ENCODE measurements at places on chromosomes 1 and 21.

- no peak for DNase-seq
Measured at GRCh38 chr1:204756811-204757210, 71.3 kb upstream of the LRRN2 start.

GRCh38 chr21:45554477-45555175 is 12.4 kb upstream of the SLC19A1 start:
- DNase-seq, result peak; percentile 90

GRCh38 chr1:38958967-38959366 is 17.3 kb upstream of the RHBDL2 start:
- no peak for DNase-seq

- no peak for DNase-seq
Measured at GRCh38 chr1:61081144-61081685, 1.1 kb upstream of the NFIA start.

DNA sequence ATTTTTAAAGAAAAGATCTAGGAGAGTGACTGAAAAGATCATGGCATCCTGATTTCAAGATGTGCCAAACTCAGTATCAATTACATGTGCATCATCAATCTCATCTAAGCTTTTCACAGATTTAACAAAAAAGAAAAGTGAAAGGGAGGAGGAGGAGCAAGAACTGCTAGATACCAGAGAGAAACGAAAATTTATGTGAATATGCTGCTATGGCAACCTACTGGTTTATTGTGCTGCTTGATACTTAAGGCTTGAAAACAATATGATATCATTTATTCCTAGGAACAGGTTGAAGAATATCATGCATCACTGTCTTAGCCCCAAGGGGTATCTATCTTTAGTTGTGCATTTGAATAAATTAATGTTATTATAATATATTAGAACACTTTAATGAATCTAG is 518.5 kb upstream of the ZRANB2 start:
- no peak for DNase-seq

GRCh38 chr1:71792264-71792663 is 490.1 kb downstream of the NEGR1 start:
- DNase-seq, result no peak

DNA sequence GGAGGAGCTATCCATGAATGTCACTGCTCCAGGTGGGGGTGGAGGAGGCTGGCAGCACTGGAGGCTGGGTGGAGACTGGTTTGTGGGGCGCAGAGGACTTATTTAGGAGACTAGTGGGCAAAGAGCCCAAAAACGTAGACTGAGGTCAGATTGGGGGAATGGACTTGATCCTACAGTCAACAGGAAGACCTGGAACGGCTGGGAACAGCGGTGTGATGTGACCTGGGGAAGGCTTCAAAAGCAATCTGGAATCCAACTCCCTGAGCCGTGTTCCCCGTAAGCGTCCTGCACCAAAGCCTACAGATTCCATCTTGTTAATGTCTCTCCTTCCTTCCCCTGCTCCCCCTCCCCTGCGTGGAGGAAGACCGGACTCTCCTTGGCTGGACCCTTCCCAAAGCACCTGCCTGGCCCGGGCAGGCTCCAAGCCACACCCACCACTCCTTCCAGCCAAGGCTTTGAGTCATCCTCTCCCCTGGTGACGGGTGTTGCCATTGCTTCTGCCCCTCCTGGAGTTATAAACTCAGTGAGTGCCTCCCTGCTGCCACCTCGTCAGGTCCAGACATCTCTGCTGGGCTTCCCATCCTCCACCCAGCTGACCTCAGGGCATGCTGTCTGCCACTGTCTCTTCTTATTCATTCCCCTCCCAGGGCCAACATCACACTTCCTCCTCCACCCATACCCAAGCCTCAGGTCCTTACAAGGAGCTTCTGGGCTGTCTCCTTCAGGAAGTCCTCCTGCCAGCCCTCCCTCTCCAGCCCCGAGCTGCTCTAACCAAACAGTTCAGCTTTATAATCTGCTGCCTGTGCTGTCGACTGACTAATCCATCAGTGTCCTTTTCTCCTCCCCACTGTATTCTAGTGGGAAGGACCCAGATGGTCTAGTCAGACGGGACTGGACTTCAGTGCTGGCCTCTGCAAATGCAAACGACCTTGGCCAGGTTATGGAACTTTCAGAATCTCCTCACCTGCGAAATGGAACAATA is 1.6 kb upstream of the CLSTN1 start:
- no peak for DNase-seq

- no peak for DNase-seq
Measured at GRCh38 chr1:97202481-97203380, 481.1 kb downstream of the PTBP2 start.

DNA sequence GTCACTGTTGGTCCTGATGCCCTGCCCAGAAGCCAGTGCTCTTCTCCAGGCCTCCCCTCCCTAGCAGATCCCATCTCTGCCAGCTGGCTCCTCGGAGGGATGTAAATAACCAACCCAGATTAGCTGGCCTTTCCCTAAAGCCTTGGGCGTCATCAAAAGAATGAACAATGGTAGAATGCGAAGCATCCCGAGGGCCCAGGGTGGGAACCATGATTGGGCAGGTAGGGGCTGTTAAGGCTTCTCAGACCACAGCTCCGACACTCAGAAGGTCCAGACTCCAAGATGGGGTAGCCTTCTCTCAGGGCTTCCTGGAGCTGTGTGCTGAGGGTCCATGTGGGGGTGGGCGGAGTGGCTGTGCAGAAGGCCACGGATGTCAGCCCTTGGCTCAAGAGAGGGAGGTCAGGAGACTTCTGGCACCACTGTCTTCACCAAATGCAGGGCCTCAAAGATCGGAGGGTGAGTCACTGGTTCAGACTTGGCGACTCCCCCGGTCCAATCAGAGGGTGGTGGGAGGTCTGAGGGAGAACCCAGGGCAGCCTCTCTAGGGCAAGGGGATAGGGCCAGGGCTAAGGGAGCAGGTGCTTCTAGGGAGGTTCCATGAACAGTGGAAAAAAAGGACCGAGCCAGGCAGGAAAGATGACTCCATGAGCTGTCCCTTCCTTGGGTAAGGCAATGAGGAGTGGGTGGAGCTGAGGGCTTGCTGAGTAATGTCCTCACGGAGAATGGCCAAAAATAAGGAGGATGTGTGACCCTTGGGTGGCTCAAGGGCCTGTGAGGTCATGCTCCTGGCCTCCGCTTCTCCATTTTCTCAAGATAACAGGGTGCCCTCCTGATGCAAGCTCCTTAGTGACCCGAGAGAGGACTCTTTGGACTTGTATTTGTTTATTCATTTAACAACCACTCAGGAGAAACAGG is 58.4 kb upstream of the EPS8L3 start:
- DNase-seq, result no peak

GRCh38 chr1:48450505-48450904 is 21.5 kb downstream of the SPATA6 start:
- no peak for DNase-seq

- DNase-seq, result no peak
Measured at GRCh38 chr1:44327679-44328491, 27.2 kb downstream of the ERI3 start.

- DNase-seq, result no peak
Measured at GRCh38 chr1:186806477-186806876, 22.3 kb upstream of the PLA2G4A start.

- no peak for DNase-seq
Measured at GRCh38 chr1:110185181-110185580, 24.9 kb upstream of the KCNC4 start.

GRCh38 chr1:22676916-22677583 is 24.0 kb downstream of the C1QB start:
- DNase-seq, result no peak

GRCh38 chr1:227790034-227790400 is 25.5 kb upstream of the PRSS38 start:
- DNase-seq, result no peak

DNA sequence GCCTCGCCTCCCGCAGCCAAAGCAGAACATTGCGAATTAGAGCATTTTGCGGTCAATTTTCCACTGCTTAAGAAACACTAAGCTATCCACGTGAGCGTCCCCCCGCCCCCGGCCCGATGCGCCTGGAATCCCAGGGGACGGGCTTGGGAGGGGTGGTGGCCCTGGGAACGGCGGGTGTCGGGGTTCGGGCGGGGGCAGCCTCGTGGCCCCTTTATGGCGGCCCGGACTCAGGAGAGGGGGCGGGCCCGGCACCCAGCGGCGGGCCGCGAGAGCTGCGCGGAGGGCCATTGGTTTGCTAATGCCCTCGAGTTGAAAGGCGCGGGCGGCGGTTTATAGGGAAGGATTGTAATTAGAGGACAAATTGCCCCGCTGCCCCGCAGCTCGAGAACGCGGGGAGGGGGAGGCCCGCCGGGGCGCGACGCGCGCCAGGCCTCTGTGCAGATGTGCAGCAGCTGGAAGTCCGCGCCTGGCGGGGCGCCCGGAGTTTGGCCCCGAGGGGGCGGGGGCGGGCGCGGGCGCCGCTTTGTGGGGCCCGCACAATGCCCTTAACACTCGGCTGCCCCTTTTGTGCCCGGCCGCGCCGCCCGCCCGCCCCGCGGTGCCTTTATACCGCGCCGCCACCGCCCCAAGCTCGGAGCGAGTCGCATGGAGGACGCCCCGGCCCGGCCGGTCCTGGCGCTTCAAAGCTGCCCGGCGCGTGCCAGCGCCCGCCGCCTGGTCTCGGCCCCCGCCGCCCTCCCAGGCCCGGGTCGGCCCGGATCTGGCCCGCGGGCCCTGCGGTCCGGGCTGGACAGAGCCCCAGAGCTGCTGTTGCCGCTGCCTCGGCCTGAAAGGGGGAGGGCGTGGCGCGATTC is 1.9 kb upstream of the HES3 start:
- no peak for DNase-seq

- no peak for DNase-seq
Measured at GRCh38 chr1:178946855-178947676, 76.2 kb upstream of the ANGPTL1 start.

All from stimulated activated CD4-positive, alpha-beta T cell treated with anti-CD3 and anti-CD28 coated beads, Interleukin-1b, Interleukin-23, amount 100 ng/mL, for 1 hour (primary cell).